Pancreas (tissue), 10 donors: ENCODE measurements at places on chromosomes 12 and 14. TPM values are rescaled to one million over a fixed set of nuclear protein-coding genes. Genes with fewer than 3 reads are reported as not detected.

GRCh38 chr12:47378222-47378582 lies 298.4 kb upstream of the AMIGO2 start:
- no peak for DNase-seq
- H3K27me3 ChIP-seq: no peaks in the 10 kb centered on the region
- no peaks in the 10 kb centered on the region for H3K4me1 ChIP-seq
- H3K27ac ChIP-seq: no peak overlapping the region
- no peak overlapping the region for H3K4me3 ChIP-seq

- no peaks in the 10 kb centered on the region for H3K27me3 ChIP-seq
- no peaks in the 10 kb centered on the region for H3K4me1 ChIP-seq
- no peak overlapping the region for H3K27ac ChIP-seq
- DNase-seq: no peak
Observed at GRCh38 chr14:90373887-90374286, 22.9 kb upstream of the CALM1 start.

DNA sequence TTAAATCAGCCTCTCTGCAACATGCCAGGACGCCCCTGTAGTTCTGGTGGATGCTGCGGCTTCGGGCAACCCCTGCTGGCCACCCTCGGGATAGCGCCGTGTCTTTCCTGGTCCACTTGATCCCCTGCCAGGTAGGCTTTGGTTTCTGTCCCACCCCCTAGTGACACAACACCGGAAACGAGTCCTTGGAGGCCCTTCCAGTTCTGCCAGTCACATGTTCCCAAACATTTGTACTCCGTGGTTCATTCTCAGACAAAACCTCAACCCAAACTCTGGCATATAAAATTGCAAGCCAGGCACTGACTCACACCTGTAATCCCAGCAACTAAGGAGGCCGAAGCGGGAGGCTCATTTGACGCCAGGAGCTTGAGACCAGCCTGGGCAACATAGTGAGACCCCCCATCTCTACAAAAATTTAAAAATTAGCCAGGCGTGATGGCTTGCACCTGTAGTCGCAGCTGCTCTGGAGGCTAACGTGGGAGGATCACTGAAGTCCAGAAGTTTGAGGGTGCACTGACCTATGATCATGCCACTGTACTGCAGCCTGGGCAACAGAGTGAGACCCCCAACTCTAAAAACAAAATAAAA lies 37.0 kb downstream of the RASAL1 start:
- H3K4me3 ChIP-seq: no peak overlapping the region
- H3K36me3 ChIP-seq: no peaks in the 10 kb centered on the region
- H3K27me3 ChIP-seq: no peaks in the 10 kb centered on the region
- peak overlapping the region; percentile 54 for H3K27ac ChIP-seq
- H3K4me1 ChIP-seq: no peaks in the 10 kb centered on the region

Gene ACYP1
- 5.4 TPM for total RNA-seq

Gene P2RX7
- 1.1 TPM for total RNA-seq

DNA sequence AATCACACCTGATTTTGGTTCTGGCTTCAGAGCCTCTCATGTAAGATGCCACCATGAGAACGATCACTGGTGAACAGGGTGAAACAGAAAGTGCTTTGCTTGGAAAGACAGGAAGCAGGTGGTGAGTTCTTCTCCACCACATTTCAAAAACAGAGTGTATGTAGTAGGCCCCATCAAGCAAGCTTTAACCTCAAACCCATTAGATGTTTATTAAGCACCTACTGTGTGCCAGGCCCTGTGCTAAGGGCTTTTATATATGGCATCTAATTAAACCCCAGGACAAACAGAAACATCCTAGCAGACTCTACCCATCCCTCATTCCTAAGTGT lies 47.8 kb upstream of the MED13L start:
- H3K4me3 ChIP-seq: no peak overlapping the region
- DNase-seq: no peak
- no peaks in the 10 kb centered on the region for H3K36me3 ChIP-seq
- H3K27ac ChIP-seq: no peak overlapping the region
- H3K27me3 ChIP-seq: no peaks in the 10 kb centered on the region
- H3K4me1 ChIP-seq: no peaks in the 10 kb centered on the region

- no peak overlapping the region for H3K4me3 ChIP-seq
- no peak for DNase-seq
- no peak overlapping the region for H3K27ac ChIP-seq
- no peaks in the 10 kb centered on the region for H3K27me3 ChIP-seq
- no peaks in the 10 kb centered on the region for H3K4me1 ChIP-seq
Observed at GRCh38 chr12:94855853-94856252, 147.6 kb downstream of the NDUFA12 start.
